ENCODE measurements at places on chromosomes 5 and 9.

DNA sequence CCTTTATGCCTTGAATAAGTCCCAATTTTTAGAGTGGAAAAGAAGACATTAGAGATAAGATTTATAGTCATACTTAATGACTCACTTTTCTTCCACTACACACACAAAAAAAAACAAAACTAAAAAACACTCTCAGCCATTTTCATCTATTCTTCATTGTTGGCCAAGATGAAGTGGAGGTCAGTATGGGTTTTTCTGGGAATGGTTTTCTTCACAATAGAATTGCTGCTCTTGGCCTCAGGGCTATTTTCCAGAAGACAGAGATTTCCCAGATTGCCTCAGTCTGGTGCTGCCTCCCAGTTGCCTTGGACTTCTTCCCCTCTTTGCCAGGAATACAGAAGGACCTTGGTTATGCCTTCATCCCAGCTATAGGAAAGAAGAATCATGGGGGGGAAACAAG, 463.7 kb downstream of the TMEM232 start:
- no peak for DNase-seq

GRCh38 chr9:20224756-20225155, 397.5 kb downstream of the MLLT3 start:
- DNase-seq, result no peak

- DNase-seq, result no peak
Observed at GRCh38 chr5:91417219-91417618, 34.1 kb upstream of the ARRDC3 start.

DNA sequence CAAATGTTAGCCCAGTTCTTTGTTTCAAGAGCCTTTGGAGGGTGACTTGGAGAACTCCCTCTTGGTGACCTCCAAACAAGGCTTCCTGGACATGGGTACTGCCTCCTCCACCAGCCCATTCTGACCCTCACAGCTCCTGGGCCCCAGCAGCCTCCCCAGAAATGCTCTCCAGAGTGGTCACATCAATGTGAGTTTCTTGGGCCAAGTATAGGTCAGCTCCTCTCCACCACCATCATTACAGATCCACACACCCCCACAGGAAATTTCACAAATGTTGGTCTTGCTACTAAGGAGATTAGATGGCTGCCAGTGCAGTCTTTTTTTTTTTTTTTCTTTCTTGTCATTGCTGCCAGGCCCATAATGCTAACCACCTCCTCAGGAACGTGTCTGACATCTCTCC, 410.7 kb downstream of the DTWD2 start:
- DNase-seq, result no peak

GRCh38 chr5:166166071-166166470, 2125.4 kb upstream of the WWC1 start:
- no peak for DNase-seq

DNA sequence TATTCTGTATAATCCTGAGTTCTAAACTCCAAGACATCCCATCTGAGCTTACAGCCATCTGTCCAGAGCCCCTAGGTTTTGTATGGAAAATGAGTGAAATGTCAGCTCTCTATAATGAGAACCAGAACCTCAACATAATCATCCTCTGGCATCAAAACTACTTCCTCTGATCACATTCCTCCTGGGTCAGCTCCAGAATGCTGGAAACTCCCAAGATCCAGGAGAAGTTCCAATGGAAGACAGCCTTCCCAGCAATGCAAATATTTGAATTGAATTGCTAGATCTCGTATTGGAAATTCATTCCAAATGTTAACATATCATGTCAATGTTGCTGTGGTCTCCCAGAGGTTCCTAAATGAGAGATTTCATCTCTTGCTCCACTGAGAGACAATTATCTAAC, 23.8 kb downstream of the C9 start:
- no peak for DNase-seq

GRCh38 chr9:19409401-19410194, 789 bp downstream of the ACER2 start:
- peak; percentile 28 for DNase-seq

DNA sequence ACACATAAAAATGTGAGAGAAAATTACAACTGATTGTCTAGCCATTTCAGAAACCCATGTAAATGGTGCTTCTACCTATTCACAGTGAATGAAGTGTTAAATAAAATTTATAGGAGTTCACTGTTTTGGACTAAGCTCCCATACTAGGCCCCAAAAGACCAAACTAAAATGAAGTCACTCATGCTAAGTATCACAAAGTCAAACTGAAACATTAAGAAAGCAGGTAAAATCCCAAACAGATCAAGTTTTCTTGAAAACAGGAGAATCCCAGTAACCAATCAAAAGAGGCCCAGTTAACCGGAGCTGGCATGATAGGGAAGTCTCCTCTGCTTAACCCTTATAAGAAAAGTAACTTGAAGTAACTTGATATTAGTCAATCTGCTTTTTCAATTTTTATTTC, 35.2 kb upstream of the MYOT start:
- DNase-seq, result no peak

GRCh38 chr9:36993933-36994764, 39.9 kb downstream of the PAX5 start:
- no peak for DNase-seq

DNA sequence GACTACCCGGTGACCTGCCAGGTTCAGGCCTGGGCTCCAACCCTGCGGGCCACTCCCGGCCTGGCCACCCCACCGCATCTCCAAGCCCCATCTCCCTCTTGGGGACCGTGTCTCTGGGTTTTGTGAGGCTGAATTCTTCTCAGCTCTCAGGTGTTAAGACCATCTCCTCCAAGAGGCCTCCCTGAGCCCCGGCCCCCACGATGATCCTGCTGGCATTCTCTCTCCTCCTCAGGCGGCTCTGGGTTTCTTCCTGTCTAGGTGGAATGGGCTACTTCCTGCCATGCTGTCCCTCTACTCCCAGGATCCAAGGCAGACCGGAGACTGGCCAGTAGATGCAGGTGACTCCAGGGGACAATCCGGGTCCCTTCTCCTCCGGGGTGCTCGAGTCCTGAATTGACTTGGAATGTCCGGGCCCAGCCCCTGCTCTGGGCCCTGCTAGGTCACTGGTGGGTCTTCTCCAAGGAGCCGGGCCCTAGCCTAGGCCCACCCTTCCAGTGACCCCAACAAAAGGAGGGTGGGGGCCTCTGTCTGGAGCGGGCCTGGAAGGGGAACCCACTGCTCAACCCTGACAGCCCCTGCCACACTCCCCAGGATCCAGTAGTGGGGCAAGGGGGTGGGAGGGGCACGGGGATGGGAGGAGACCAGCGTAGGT, 219.8 kb downstream of the C9orf50 start:
- no peak for DNase-seq

DNA sequence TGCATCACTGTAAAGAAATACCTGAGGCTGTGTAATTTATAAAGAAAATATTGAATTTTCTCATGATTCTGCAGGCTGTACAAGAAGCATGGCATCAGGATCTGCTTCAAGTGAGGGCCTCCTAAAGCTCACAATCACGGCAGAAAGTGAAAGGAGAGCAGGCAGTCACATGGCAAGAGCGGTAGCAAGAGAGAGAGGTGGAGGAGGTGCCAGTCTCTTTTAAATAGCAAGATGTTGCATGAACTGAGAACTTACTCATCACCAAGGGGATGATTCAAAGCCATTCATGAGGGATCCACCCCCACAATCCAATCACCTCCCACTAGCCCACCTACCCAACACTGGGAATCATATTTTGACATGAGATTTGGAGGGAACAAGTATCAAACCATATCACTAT, 184.5 kb upstream of the PAPPA start:
- DNase-seq, result no peak

- no peak for DNase-seq
Observed at GRCh38 chr5:39513236-39513635, 88.5 kb upstream of the DAB2 start.

GRCh38 chr9:131433302-131433854, 39.5 kb downstream of the PRRC2B start:
- DNase-seq, result no peak

GRCh38 chr9:27117489-27118135, 8.6 kb downstream of the TEK start:
- DNase-seq, result no peak

GRCh38 chr5:74369173-74369572, 271.4 kb downstream of the ENC1 start:
- no peak for DNase-seq

GRCh38 chr9:80937645-80938044, 751.7 kb downstream of the TLE1 start:
- DNase-seq, result no peak

DNA sequence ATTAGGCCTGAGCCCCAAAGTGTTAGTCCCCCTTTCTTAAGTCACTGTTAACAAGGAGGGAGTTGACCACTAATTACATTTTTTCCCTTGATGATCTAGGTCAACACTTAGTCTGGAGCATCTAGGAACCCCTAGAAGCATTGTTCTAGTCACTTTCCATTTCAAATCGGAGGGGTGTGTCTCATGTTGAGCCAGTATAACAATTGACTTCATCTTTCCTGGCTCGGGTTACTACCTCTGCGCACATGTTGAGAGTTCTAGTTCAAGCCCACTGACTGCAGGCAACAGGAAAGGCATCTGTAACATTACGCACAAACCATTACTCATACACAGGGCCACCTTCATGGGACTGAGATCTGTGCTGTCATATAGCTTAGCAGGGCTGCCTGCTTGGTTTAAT, 164.9 kb downstream of the NTRK2 start:
- no peak for DNase-seq

DNA sequence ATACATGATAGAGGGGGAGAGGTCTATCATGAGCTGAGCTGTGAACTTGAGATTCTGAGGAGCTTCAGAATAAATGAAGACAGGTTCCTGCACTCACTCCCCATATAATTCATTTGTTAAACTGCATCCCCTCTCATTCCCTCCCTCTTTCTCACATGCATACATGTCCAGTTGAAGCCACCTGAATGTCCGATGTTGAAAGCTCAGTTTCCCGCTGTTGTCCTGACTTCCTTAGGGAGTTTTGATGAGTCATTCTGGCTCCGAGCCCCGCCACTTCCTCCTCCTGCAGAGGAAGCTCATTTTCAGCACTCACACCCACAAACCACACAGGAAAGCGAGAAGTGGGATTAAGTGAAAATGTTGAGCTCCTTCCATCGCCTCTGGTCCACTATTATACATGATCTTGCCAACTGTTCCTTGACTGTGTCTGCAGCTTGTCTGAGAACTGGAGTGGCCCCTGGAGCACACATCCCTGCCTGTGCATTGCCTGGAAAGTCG, 121.2 kb downstream of the CEMIP2 start:
- DNase-seq, result peak; percentile 39

DNA sequence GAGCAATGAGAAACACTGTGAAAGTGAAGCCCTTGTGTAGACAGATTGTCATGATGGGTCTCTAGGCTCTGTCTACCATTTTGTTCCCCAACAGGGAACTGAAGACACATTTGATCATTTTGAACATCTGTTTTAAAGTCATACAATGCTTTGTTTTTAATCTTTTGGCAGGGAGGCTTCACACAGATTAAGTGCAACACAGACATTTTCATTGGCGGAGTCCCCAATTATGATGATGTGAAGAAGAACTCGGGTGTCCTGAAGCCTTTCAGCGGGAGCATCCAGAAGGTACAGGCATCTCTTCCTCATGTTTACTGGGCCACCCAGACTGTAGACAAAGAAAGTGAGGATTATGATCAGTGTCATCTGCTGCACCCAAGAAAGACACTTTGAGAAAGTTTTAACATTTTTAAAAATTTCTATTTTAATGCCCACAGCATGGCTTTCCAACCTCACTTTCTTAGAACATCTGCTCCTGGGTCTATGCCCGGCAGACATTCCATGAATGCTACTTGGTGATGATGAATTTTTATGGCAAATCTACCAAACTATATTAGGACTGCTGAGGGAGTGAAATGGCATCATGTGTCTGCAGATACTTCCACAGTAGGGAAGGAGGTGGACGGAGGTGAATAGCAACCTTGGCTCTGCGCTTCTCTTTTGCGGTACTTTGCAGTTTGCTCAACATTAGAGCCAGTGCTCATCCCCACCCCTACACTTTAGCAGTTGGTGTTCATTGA, 121.3 kb downstream of the LIFR start:
- no peak for DNase-seq

DNA sequence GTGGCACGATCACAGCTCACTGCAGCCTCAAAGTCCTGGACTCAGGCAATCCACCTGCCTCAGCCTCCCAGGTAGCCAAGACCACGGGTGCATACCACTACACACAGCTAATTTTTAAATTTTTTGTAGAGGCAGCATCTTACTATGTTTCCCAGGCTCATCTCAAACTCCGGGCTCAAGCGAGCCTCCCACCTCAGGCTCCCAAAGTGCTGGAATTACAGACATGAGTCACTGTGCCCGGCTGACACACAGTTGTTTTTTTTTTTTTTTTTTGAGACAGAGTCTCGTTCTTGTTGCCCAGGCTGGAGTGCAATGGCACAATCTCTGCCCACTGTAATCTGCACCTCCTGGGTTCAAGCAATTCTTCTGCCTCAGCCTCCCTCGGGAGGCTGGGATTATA, 70.1 kb upstream of the CNOT6 start:
- no peak for DNase-seq

GRCh38 chr5:167653645-167654106, 637.8 kb upstream of the WWC1 start:
- DNase-seq, result no peak

GRCh38 chr9:16281707-16282106, 588.8 kb downstream of the BNC2 start:
- DNase-seq, result no peak

DNA sequence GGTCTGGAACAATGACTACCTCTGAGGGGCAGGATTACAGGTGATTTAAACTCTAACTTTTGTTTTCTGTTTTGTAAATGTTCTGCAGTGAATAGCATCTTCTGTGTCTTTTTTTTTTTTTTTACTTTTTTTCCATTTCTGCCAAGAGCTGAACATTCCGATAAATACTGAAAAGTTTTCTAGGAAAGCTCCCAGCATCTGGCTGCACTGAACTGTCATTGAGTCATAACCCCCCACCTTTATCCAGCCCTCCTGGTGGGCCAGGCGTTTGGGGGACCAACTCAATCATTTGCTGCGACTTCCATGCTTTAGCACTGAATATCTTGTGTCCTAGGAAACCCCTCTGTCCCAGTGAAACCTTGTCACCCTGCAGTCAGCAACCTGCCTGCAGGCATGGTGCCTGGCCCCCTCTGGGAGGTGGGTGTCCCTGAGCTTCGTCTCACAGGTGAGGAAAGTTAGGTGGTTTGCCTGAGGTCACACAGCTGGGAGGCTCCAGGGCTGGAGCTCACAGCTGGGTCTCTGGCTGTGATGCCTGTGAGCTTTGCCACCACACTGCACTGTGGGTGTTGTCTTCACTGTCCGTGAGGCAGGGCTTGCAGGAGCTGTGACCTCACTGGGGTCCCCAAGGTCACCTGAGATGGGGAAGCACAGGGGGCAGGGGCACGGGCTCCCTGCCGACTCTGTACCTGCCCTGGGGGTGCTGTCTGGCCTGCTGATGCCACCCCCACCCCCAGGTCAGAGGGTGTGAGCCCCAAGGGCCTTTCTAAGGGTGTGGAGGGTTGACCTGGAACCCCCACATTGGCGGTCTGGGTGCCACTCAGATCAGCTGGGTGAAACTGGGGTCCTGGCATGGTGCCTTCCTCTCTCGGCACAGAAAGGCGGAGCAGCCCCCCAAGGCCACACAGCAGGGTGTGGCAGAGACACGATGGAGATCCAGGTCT, 14.1 kb downstream of the PLPP7 start:
- DNase-seq, result no peak
